Karpas-422 (cell line): ENCODE measurements at places on chromosomes 5 and 9.

DNA sequence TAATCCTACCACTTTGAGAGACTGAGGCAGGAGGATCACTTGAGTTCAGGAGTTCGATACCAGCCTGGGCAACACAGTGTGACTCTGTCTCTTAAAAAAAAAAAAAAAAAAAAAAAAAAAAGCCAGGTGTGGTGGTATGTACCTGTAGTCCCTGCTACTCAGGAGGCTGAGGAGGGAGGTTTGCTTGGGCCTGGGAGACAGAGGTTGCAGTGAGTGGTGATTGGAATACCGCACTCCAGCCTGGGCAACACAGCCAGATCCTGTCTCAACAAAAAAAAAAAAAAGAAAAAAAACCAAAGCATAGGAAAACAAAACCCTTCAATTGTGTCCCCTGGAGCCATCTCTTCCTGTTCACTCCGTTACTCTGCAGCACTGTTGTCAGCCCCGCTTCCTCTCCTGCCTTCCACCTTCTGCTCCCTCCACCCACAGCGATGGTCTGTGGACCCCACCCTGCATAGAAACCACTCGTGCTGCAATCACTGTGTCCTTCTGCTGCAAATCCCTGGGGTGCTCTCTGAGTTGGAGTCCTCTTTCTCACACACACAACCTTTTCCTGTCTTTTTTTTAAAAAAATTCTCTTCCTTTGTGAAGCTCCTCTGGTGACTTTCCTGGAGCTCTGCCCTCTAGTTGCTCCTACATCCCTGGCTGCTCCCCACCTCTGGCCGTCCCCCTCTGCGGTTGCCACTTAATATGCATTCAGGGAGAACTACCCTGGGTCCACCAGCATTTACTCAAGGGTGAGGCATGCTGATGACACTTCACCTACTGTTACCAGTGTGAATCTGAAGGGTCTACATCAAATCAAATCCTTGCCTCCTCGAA, 22.2 kb downstream of the CCT5 start:
- no peak overlapping the region for H3K27ac ChIP-seq
- no peak for DNase-seq
- H3K27me3 ChIP-seq: no peaks in the 10 kb centered on the region
- no peaks in the 10 kb centered on the region for H3K36me3 ChIP-seq

DNA sequence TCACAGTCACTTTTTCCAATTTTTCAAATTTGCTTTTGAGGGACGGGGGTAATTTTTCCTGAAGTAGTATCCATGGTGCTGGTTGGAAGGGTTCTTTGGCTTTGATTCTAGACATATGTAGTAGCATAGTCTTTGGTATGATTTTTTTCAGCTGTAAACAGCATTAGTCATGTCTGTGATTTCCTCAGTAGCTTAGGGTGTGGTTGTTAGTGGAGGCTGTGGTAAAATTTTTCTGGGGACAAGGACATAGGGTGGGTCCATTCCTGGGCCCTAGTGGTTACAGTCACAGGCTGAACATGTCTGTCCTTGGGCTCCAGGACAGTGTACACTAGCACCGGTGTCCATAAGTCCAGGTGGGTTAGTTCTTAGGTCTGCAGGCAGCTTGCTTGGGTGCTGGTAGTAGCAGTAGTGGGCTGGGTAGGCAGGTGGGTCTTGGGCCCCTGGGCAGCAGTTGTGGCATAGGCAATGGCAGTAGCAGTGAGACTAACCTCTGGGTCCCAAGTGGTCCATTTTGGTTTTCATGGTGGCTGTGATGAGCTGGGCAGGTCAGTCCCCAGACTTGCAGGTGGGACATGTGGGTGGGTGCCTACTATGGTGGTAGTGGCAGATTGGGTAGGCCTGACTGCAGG, 100.0 kb upstream of the CXCL14 start:
- DNase-seq: no peak
- no peak overlapping the region for H3K4me3 ChIP-seq
- no peak overlapping the region for H3K27ac ChIP-seq
- H3K36me3 ChIP-seq: no peaks in the 10 kb centered on the region

DNA sequence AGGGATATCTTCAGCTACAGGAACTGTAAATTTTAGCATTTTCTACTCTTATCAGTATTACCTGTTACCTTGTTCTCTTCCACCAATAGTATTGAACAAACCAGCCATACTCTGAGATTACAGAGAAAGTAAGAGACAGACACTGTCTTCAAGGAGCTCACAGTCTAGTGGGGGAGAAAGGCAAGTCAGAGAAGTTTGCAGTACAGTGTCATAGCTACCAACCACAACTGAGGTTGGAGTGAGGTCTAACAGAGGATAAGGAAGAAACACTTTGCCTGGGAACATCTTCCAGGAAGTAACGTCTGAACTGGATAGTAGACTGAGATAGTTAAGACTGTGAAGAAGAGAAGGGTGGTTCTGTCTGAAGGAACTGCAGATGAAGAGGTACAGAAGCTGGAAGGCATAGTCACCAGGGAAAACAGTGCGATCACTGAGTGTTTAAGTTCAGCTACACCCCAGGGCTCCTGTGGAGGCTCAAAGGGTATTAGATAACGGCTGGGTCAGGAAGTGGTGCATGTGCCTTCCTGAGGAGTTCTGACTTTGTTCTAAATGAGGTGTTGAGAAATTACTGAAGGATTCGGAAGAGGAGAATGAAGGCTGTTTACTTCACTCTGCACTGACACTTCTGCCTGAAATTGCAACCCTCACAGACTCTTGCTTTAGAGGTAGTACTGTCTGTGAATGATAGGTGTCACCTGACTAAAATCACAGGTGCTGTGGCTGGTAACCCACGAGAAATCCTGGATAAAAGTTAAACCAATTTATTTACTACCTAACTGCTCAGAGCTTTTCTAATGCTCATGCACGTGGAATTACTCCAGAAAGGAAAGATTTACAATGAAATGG, 841.6 kb downstream of the MAT2B start:
- H3K4me3 ChIP-seq: no peak overlapping the region
- H3K4me1 ChIP-seq: no peaks in the 10 kb centered on the region
- H3K36me3 ChIP-seq: no peaks in the 10 kb centered on the region

GRCh38 chr5:143041461-143041860, 271.3 kb downstream of the ARHGAP26 start:
- no peaks in the 10 kb centered on the region for H3K27me3 ChIP-seq
- peak overlapping the region; percentile 38; the same call in 1 of the 2 replicates for H3K4me3 ChIP-seq
- peaks cover 75% of the 10 kb centered on the region for H3K4me1 ChIP-seq
- H3K36me3 ChIP-seq: no peaks in the 10 kb centered on the region
- peak overlapping the region; percentile 95 for H3K27ac ChIP-seq
- DNase-seq: peak; percentile 65

- no peak overlapping the region for H3K4me3 ChIP-seq
- DNase-seq: no peak
- no peaks in the 10 kb centered on the region for H3K27me3 ChIP-seq
- no peaks in the 10 kb centered on the region for H3K4me1 ChIP-seq
Measured at GRCh38 chr5:4906786-4907185, 233.3 kb upstream of the ADAMTS16 start.

DNA sequence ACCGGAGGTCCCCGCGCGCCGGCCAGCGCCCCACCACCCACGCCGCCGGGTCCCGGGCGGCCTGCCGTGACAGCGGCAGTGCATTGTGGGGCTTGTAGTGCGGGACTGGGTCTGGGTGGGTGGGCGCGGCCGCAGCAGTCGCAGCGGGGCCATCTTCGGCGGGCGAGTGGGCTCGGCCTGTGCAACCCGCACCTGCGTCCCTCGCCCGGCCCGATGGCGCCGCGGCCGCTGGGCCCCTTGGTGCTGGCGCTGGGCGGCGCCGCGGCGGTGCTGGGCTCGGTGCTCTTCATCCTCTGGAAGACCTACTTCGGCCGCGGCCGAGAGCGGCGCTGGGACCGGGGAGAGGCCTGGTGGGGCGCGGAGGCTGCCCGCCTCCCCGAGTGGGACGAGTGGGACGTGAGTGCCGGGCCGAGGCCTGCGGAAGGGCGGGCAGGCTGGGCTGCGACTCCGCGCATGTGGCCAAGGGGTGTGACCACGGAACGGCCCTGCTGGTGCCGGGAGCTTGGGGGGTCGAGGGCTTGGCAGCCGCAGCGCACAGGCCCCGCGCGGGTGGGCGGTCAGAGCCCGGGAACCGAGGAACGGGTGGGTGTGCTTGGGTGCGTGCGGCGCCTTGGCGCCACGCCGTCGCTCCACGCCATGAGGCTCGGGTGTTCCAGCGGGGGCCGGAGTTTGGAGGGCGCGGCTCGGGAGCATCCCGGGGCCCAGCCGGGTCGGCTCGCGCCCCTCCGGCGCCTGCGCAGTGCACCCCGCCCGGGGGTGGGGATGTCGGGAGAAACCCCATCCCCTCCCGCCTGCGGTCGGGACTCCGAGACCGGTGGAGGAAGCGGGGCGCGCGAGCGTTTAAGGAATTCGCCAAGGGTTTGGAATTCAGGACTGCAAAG, at the start of gene ARL10:
Gene ARL10, plus strand, starts transcription at position 137 of the 881 bp plus-strand sequence. Its CDS starts 77 bp downstream, at position 214.
- H3K27ac ChIP-seq: no peak within 1 kb of the TSS; the same call in 1 of the 2 replicates
- DNase-seq: peak; percentile 66
- H3K36me3 ChIP-seq: no peaks in the 10 kb centered on the region
- peaks cover 41% of the 10 kb centered on the region for H3K4me1 ChIP-seq

DNA sequence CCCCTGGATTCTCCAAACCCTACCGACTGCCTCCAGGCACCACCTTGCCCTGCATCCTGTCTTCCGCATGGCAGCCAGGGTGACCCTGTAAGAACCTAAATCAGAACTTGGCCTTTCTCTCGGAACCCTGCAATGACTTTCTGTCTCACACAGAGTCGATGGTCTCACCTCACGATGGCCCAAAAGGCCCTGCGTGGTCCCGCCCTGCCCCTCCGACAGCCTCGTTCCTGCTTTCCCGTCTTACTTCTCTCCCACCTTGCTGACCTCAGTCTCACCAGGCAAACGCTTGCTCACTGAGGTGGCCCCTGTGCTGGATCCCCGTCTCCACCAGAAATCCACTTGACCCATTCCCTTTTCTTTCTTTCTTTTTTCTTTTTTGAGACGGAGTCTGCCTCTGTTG, 142.7 kb upstream of the PHYKPL start:
- no peaks in the 10 kb centered on the region for H3K27me3 ChIP-seq
- no peaks in the 10 kb centered on the region for H3K36me3 ChIP-seq
- no peaks in the 10 kb centered on the region for H3K4me1 ChIP-seq

- peak; percentile 92 for DNase-seq
- H3K27ac ChIP-seq: no peak within 1 kb of the TSS
- H3K36me3 ChIP-seq: no peaks in the 10 kb centered on the region
- H3K27me3 ChIP-seq: no peaks in the 10 kb centered on the region
- H3K4me1 ChIP-seq: no peaks in the 10 kb centered on the region
Measured at GRCh38 chr5:174045470-174046025, at the start of gene NSG2. TSS of gene NSG2 (plus strand) at chr5:174045706. CDS start at chr5:174046756, 1,050 bp downstream.

GRCh38 chr9:96556701-96557461, 62.8 kb downstream of the CDC14B start:
- H3K4me3 ChIP-seq: no peak overlapping the region
- no peaks in the 10 kb centered on the region for H3K4me1 ChIP-seq
- no peak overlapping the region for H3K27ac ChIP-seq
- H3K36me3 ChIP-seq: no peaks in the 10 kb centered on the region

- H3K27me3 ChIP-seq: no peaks in the 10 kb centered on the region
- no peak overlapping the region for H3K4me3 ChIP-seq
- H3K27ac ChIP-seq: no peak overlapping the region
- no peaks in the 10 kb centered on the region for H3K36me3 ChIP-seq
- DNase-seq: no peak
- H3K4me1 ChIP-seq: no peaks in the 10 kb centered on the region
Measured at GRCh38 chr5:51488803-51489642, 105.8 kb downstream of the ISL1 start.

- H3K4me1 ChIP-seq: no peaks in the 10 kb centered on the region
- no peak for DNase-seq
- H3K27ac ChIP-seq: no peak overlapping the region
- no peaks in the 10 kb centered on the region for H3K27me3 ChIP-seq
- no peak overlapping the region for H3K4me3 ChIP-seq
- no peaks in the 10 kb centered on the region for H3K36me3 ChIP-seq
Measured at GRCh38 chr5:156694598-156694997, 155.5 kb upstream of the PPP1R2B start.

DNA sequence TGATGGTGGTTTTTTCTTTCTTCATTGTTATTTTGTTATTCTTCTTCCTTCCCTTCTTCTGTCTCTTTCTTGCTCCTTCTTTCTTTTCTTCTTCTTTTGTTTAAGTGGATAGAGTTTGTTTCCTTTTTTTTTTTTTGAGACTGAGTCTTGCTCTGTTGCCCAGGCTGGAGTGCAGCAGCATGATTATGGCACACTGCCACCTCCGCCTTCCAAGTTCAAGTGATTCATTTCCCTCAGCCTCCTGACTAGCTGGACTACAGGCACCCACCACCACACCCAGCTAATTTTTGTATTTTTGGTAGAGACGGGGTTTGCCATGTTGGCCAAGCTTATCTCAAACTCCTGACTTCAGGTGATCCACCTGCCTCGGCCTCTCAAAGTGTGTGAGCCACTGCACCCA, 40.3 kb downstream of the JAK2 start:
- DNase-seq: no peak
- H3K27ac ChIP-seq: no peak overlapping the region
- H3K36me3 ChIP-seq: peaks cover 13% of the 10 kb centered on the region; the same call in 1 of the 2 replicates
- no peak overlapping the region for H3K4me3 ChIP-seq
- peaks cover 2% of the 10 kb centered on the region for H3K4me1 ChIP-seq

DNA sequence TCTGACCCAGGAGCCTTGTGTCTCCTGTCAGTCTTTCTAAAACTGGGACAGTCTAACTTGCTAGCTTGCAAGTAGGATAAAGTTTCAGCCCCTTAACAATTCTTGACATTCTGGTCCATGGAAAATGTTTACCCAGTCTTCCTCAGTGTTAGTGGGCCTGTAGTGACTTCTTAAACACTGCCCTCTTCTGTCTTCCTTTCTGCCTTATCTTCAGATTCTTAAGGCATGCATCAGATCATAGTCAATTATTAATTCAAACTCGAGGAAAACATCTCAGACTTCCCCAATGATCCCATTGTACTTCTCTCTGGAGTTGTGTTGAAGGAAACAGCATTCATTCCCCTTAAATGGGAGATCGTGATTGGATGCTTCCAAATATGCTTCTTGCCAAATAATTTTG, 1199.8 kb downstream of the DTWD2 start:
- no peaks in the 10 kb centered on the region for H3K36me3 ChIP-seq
- H3K27me3 ChIP-seq: no peaks in the 10 kb centered on the region
- no peak for DNase-seq
- no peaks in the 10 kb centered on the region for H3K4me1 ChIP-seq
- H3K27ac ChIP-seq: no peak overlapping the region

GRCh38 chr9:129750013-129750638, 2.7 kb downstream of the PTGES start:
- H3K4me1 ChIP-seq: no peaks in the 10 kb centered on the region
- H3K27ac ChIP-seq: no peak overlapping the region
- H3K27me3 ChIP-seq: no peaks in the 10 kb centered on the region
- no peak overlapping the region for H3K4me3 ChIP-seq
- no peaks in the 10 kb centered on the region for H3K36me3 ChIP-seq

DNA sequence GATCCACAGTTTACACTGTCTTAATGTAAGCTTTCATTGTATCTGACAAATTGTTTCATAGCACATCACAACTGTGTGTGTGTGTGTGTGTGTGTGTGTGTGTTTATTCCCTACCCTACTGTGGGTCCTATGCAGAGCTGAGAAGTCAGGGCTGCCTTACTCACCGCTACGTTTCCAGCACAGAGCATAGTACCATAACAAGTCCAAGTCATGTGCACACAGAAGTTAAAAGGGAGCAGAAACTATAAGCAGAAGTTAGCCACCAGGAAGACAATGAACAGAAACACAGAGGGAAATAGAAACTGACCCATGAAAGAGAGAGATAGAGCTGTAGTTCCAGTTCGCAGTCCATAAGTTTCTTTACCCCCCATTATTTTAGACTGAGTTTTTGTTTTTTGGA, 38.2 kb upstream of the DMXL1 start:
- H3K36me3 ChIP-seq: no peaks in the 10 kb centered on the region
- no peak for DNase-seq
- peaks cover 31% of the 10 kb centered on the region for H3K4me1 ChIP-seq
- H3K4me3 ChIP-seq: no peak overlapping the region
- no peaks in the 10 kb centered on the region for H3K27me3 ChIP-seq
